NCI-H1436 (cell line): ENCODE measurements at places on chromosomes 5 and 9.

- no peak for DNase-seq
Observed at GRCh38 chr5:143801252-143801939, 10.6 kb upstream of the HMHB1 start.

DNA sequence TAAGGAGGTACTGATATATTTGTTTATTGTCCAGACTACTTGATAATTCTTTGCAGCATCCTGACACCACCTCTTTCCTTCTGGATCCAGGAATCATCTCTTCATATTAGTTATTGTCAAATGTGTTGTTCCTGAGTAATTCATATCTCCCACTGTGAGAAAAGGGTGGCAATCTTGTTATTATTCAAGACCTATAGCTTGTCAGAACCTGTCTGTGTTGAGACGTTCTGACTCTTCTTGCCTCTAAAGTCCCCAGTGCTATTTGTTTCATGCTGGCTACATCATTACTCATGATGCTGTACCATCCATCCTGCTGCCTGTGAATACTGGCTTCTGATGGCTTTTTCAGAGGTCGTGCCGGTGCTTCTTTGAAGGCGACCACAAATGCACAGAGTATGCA is 68.7 kb upstream of the TAF11L2 start:
- no peak for DNase-seq

DNA sequence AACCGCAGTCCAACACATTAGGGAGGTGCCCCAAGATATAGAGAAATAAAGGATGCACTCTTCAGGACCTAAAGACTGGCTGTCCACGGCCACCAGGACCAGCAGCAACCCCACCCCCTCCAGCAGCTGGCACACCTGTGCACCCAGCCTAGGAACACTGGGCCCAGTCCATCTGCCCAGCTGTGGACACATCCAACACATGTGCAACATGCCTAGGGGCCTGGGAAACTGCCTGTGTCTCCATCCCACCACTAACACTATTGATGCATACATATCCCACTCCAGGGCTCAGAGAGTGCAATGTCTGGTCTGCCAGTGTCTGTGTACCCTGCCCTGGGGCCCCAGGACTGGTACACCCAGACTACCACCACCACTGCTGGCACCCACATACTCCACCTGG is 1781.3 kb downstream of the MAT2B start:
- DNase-seq = no peak

DNA sequence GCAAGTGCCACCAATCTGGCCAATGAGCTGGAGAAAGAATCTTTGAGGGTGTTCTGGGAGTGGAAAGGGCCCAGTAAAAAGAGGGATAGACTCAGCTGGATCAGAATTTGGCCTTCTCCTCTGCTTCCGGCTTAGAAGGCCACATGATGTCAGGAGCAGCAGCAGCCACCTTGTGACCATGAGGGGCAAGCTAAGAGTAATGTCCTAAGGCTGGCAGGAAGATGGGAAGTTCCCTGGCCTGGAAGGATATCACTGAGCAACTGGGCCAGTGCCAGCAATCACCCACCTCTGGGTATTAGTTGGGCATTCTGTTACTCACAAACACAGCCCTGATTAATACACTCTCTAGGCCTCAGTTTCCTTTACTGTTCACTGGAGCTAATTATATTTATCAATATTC is 44.2 kb downstream of the TSPAN17 start:
- no peak for DNase-seq

GRCh38 chr9:25282946-25283345 is 395.3 kb downstream of the TUSC1 start:
- DNase-seq = no peak

DNA sequence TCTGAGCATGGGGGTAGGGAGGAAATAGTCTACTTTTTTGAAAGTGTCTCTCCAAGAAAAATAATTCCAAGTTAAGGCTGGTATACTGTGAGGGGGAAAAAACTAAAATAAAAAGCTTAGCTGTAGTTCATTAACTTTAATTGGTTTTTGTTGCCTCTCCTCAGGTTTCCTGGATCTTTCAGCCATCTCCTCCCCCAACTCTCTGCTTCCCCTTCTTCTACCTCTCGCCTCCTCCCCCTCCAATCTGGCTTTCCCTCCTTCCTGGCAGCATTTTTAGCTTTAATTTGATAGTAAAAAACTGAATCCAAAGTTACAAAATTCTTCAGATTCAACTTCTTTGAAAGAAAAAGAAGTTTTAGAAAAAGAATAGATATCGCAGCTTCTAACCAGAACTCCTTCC is 462.6 kb downstream of the CETN3 start:
- DNase-seq = no peak

DNA sequence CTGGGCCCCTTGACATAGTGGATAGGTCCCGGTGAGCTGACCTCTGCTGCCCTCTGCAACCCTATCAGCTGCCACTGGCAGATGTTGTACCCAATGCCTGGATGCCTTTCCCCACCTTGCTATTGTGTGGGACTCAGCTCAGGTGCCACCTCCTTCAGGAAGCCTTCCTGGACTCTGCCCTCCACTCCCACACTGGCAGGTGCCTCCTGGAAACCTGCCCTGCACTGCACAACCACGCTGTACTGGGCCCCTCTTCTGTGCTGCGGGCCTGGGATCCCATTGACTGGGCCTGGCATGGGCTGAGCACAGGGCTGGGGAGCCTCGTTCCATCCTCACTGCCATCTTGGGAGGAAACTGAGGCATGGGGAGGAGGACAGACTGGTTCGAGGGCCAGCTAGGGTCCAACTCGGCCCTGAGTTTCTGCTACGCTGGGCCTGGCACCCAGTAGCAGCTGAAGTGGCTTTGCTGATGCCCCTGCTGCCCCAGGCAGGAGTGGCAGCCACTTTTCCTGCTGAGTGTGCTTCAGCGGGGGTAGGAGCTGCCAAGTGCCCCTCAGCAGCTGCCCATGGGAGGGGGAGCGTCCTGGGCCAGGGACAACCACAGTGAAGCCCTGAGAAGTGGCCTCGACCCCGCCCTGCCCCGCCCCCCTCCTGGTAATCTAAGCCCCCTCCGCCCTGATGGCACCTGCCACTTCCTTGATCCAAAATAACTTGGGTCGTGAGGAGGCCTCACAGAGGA is 1.3 kb downstream of the AK1 start:
- no peak for DNase-seq

GRCh38 chr5:173615884-173616576 is 420 bp downstream of the BOD1 start:
- DNase-seq = peak; percentile 11
